ENCODE measurements at places on chromosomes 4 and X.

- DNase-seq: no peak
Measured at GRCh38 chrX:100695991-100696390, 35.9 kb downstream of the SYTL4 start.

DNA sequence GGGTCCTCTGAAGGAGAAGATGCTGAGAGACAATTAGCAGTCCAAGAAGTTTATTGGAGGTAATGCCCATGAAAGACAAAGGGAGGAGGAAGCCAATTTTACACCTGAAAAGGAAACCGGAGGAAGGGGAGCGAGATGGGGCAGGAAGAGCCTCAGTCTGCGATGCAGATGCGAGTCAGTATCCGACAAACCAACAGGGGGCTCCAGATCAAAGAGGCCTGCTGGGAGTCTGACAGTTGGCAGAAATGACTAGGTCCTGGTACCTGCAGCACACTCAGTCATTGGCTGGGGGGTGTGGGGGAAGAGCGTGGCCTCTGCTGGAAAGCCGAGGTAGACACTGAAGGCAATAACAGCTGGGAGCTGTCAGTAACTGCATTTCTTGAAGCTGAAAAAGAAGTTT, 231.1 kb upstream of the CENPE start:
- no peak for DNase-seq

DNA sequence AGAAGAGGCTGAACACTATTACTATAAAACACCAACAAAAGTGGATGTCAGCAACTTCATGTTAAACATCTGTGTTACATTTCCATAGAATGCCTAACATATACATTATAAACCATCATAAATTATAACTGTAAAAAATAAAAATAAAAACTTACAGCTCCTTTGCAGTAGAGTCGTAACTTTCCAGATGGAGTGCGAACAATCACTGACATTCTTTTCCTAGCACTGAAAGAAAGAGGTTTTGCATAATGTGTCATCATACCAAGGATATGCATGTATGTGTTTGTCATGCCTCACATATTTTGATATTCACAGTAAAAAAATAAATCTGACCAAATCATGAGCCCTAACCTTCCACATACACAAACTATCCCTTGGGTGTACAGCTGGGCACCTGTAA, 113.1 kb downstream of the ATP8A1 start:
- DNase-seq: no peak

- DNase-seq: no peak
Measured at GRCh38 chrX:119648421-119648775, 42.2 kb upstream of the NKRF start.

DNA sequence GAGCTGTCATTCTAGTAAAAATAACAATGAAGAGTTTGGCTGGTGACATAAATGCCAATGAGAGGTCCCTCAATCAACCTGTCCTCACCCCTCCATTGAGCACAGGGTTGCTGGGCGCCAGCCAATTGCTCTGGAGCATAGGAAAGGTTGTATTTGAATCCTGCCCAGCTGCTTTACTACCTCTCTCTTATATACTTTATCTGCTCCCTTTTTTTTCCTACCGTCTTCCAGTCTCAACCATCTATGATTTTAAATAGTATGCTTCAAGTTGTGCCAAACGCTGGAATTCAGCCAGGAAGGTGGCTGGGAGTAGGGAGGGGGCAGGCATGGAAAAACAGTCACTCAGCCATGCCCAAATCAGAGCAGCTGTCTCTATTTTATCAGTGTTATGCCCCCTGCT, 153.8 kb downstream of the NR3C2 start:
- DNase-seq: no peak

GRCh38 chr4:142238589-142238988, 602.2 kb downstream of the IL15 start:
- DNase-seq: no peak

- no peak for DNase-seq
Measured at GRCh38 chr4:176469546-176469945, 149.8 kb downstream of the SPCS3 start.

DNA sequence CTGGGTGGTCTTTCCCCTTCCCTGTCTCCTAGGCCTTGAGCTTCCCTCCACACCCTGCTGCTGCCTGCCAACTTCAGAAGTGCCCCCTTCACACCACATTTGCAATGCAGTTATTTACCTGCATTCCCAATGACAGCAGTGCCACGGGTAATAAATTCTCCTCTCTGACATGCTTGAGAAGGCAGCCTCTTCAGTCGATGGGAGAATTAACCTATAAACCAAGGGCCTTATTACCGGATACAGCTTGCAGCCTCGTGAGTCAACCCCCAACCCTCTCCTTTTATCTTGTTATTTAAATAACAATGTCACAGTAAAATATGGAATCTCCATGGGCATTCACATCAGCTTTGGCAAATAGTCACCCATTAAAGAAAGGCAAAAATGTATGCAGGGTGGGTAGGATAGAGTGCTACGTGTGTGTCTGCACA, 34.7 kb upstream of the LGI2 start:
- DNase-seq: no peak

DNA sequence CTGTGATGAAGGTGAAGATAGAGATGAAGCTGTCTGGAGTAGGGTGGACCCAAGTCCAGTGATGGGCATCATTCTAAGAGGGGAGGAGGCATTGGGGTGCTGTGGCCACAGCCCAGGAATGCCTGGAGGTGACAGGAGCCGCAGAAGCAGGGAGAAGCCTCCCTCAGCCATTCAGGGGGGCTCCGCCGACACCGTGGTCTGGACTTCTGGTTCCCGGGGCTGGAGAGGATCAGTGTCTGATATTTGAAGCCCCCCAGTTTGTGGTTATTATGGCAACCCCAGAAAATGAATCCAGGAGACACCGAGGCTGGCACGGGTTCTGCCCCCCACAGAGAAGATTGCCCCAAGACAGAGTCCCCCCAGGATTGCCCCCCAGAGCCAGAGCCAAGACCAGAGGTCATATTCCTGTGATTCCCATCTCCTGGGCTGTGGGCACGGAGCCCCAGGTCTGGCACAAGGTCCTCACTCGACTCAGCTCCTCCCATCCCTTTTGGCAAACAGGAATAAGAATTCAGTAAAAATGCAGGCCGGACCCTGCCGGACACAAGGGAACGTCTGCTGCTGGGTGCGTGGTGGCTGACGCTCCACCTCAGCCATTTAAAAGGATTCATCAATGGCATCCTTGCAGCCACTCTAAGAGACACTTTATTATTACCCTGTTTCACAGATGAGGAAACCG, 116.6 kb downstream of the CPZ start:
- no peak for DNase-seq

GRCh38 chr4:186845137-186845842, 121.6 kb upstream of the FAT1 start:
- peak; percentile 91 for DNase-seq

DNA sequence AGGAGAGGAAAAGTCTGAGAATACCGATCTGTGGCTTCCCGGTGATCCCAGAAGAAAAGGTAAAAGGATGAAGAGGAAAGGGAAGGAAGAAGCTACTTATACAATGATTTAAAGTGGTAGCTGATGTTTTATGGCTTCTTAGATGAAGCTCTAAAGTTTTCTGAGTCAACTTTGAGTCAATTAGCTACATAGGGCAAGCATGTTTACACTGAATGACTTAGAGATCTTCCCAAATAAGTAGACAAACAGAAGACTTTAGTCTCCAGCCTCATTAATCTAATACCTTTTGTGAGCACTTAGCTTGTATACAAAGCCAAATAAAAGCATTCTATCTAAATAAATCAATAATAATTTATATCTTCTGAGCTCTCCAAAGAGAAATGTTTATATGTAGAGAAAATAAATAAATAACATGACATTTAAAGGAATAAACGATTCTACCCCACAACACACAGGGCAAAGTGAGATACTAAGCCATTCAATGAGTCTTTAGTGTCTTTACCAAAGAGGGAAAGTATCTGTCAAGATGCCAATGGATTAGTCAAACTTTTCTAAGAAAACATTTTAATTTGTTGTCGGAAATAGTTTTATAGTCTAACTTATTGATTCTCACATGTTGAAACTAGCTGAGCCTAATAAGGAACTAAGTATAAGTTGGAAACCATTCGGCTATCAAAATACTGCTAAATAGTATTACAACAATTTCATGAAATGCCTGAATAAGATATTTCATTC, 46.0 kb upstream of the TMEM184C start:
- no peak for DNase-seq

- no peak for DNase-seq
Measured at GRCh38 chr4:1191621-1192020, 19.2 kb upstream of the SPON2 start.

- no peak for DNase-seq
Measured at GRCh38 chr4:148041606-148042329, 309.9 kb downstream of the ARHGAP10 start.

DNA sequence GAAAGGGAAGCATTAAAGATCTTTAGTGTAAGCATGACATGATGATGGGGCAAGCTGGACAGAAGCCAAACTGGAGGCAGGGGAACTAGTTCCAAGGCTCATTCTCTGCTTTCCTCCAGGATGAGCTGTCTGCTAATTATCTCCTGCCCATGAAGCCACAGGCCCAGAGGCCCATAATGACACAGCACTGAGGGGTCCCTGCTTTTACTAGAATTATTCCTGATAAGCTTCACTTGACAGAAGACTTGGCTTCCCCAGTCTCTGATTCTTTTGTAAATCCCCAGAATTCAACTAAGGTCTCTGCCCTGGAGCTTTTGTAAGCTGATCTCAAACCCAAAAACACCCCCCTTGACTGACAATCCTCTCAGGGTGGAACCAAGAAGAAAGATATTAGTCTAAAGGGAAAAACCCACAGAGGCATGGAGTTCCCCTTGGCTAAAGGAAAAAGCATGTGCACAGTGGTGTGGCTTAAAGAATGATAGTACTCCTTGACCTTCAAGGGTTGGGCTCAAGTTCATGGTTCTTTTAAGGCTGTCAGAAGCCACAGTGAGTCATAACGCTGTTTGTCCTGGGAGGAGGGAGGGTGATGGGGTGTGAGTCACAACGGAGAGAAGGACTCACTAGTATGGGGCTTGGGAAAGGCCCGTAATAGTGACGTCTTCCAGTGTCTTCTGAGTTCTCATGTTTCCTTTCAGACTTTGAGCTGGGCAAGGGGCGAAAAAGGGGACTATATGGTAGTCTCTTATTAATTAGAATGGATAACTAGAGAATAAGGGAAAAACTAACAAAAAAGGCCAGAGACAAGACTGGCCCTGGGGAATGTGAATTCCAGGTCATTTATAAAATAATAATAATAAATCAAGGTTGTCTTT, 146.0 kb upstream of the CPEB2 start:
- DNase-seq: peak; percentile 95

DNA sequence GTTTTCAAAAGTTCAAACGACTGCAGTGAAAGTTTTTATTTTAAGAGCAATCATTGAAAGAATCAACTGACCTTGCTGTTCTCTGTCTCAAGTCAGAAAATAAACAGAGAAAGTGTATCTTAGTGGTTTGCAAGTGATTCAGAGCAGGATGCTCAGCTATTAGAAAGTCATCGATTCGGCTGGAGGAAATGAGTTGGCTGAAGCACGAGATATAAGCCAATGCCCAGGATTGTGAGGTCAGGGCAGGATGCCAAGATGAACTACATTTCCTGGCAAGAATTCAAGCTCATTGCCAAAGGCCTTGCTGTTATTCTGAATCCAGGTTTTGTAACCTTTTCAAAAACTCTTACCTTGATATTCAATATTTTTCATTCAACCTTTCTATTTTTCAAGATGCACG, 541.4 kb upstream of the BOD1L1 start:
- peak; percentile 64 for DNase-seq

GRCh38 chr4:189773909-189774308, 166.8 kb upstream of the FRG1 start:
- DNase-seq: peak; percentile 94

GRCh38 chr4:164924670-164925238, 47.8 kb downstream of the APELA start:
- DNase-seq: no peak

DNA sequence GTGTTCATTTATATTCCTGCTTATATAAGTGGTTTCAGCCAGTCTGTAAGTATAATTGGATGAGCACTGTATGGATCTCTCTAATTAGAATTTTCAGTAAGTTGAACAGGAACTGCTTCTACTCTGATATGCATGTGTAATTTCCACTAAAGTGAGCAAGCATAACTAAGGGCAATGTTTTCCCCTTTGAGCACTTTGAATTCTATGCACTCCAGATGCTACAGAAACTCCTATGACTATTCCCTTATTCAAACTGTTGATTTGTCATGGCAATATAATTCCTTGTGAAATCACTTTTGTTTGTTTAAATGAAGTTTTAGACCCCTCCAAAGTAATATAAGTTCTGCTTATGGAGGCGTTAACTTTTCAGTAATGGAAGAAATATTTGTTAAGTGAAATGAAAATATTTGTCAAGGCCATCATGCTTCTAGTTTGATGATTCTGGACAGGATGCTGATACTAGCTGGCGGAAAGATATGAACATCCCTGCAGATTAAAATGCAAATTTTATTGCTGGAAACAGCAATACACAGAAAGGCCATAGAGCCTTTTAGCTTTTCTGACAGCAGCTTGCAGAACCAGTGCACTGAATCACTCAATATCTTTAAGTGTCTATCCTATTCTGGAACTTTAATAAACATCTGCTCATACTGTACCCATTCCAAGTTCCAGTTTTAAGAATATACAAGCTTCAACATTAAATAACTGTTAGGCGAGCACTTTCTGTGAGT, 1460.8 kb downstream of the RAPGEF2 start:
- no peak for DNase-seq

DNA sequence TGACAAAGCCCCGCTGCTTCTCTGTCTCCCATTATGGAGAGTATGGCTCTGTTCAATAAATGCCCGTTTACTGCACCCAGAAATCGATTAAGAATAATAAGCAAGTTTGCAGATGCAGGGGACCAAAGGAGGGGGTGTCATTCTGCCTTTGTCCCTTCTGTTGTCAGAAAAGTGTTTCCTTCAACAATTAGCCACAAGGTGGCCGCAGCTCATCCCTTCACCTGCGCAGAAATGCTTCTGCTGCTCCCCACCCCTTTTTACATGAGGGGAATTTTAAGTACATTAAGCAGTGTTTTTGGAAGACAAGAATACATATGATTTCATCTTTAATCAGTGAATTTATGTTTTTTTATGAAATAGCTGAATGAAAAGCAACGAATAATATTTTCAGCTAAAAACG, 175.6 kb upstream of the ARX start:
- DNase-seq: no peak

DNA sequence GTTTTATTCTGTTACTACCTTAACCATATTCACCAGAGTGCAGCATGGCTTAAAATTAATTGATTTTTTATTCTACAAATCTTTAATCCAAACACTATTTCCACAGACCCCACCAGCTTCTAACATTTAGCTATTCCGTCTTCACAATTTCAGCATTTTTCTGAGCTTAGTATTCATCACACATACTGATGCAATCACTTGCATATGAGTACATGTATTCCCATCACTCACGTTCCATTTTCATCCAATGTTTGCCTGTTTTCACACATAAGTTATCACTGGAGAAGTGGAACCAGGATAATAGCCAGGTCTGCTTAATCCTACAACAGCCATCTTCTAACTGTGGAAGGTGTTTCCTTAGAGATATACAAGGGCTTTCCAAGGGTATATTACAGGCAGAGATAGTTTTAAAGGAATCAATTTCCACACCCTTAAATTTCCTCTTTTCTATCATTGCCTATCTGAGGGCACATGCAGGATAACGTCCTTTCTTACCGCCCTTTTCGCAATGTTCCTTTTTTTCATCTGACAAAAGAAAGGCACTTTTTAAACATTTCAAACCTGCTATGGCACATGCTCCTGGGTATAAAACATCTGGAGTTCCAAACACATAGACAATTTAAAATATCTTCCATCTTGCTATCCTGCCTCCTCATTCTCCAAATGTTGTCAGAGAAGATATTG, 115.8 kb downstream of the CORIN start:
- DNase-seq: peak; percentile 45

Data from MV-4-11 (cell line).